Upper lobe of right lung (tissue), 1 donor: ENCODE measurements at places on chromosomes 3 and 15.

DNA sequence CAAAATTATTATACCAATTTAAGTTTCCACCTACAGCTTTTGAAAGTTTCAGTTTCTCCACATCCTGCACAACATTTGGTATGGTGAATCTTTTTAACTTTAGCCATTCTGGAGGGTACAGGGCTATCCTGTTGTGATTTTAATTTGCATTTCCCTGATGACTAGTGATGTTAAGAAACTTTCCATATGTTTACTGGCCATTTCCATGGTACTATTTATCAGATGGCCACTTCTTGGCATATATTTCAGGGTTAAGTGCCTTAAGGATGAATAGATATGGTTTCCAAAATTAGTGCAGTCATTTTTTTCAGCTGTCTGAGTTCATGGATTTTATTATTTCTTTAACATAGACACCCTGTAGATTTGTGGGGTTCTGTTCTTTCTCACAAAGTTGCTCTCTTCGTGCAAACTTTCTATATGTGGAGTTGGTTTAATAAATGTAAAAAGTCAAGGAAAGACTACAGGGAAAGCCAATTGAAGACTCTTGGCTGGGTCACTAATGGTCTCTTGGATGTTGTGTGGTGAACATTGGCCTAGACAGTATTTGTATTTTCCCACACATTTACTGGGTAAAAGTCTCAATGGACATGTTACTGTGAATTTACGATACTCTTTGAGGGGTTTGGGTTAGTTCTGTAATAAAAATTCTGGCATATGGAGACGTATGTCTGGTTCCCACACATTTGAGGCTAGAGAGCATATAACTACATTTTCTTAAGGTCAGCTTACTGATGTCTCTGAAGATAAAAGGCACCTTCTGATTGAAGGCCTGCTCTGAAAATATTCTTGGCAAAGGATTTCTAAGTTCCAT, 147.5 kb upstream of the PDZRN3 start:
- DNase-seq = no peak

DNA sequence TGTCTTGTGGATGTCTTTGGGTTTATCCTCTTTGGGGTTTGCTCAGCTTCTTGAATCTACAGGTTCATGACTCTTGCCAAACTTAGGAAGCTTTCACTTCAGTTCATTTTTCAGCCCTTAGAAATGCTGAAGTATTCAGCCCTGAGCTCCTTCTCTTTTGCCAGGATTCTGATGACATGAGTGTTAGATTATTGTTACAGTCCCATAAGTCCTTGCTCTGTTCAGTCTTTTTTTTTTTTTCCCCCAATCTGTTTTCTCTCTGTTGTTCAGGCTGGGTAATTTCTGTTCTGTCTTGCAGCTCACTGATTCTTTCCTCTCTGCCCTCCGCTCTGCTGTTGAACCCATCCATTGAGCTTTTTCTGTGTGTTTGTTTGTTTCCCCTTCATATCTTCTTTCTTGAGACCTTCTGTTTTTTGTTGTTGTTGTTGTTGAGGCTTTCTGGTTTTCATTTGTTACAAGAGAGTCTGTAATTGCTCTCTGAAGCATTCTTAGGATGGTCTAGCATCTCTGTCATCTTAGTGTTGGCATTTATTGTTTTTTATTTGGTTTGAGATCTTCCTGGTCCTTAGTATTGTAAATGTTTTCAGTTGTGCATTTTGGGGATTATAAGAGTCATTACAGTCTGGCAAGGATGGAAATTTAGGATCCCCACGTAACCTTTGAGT, 18.4 kb downstream of the LRCH3 start:
- DNase-seq = no peak

GRCh38 chr15:101316529-101316928, 21.5 kb upstream of the SNRPA1 start:
- DNase-seq = peak; percentile 29

DNA sequence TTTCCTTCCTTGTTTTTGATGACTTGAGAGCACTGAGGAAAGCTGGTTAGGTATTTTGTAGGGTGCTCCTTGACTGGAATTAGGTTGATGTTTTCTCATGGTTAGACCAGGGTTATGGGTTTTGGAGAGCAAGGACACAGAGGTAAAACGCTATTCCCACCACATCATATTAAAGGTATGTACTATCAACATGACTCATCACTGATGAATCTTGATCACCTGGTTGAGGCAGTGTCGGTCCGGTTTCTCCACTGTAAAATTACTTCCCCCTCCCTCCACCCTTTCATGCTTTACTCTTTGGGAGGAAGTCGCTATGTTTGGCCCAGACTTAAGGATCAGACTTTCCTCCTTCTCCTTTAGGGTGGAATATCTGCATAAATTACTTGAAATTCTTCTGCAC, 201.6 kb downstream of the EDEM1 start:
- DNase-seq = no peak

DNA sequence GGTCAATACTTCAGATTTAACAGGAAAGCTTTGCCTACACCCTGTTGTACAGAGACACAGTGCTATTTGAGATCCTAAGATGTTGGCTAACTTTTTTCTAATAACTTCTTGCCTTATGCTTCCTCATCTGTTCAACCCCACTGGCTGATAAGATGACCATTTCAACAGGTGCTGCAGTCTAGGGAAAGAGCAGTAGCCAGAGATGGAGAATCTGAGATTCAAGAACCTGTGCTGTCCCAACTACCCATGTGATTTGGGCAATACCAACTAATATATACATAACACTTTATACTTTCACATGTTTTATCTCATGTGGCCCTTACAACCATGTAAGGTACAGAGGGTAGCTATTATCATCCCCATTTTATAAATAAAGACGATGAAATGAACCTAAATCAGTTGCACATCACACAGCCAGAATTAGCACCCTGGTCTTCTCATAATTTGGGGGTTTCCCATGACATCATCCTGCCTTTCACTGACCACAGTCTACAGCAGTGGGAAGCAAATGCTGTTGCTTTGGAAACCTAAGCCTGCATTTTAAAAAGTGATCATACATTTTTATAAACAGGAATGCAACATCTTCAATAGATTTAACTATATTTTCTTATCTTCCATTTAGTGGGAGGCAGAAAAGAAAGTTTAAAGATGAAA, 9.7 kb downstream of the TTC23 start:
- DNase-seq = no peak

GRCh38 chr3:36871379-36872126, 73.3 kb downstream of the TRANK1 start:
- DNase-seq = no peak

DNA sequence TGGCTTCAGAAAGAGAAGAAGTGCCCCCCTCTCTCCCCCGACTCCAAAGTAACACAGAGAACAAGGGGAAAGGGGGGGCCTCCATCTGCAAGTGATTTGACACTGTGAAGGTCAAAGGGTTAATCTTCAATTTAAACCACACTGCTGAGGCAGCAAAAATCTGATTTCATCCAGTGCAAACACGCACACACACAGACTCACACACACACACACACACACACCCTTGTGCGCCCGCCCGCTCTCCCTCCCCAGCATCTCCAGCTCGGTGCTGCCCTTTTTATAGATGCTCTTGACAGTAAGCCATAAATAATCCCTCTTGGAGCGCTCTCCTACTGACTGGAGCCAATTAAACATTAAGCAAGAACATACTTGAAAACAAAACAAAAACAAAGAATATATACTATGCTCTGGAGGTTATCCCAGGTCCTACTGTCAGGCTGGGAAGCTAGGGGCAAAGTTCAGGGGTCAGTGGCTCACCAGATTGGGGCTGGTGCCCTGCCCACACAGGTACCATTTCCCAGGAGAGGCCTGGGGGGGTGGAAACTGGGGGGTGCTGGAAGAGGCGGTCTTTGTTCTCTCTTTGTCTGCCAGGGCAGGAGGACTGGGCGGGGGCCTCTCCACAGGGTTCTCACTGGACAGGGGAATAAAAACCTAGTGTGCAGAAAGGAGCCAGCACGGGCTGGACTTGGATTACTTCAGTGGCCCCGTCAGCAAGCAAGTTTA, 16.3 kb downstream of the BMF start:
- DNase-seq = peak; percentile 74

GRCh38 chr15:78034495-78035191, 42.9 kb downstream of the TBC1D2B start:
- peak; percentile 77 for DNase-seq

GRCh38 chr15:26391567-26392194, 381.2 kb downstream of the GABRB3 start:
- no peak for DNase-seq

GRCh38 chr3:59895972-59896371, 846.1 kb upstream of the CFAP20DC start:
- DNase-seq = no peak

GRCh38 chr3:171850960-171851659, 8.0 kb downstream of the TMEM212 start:
- no peak for DNase-seq

DNA sequence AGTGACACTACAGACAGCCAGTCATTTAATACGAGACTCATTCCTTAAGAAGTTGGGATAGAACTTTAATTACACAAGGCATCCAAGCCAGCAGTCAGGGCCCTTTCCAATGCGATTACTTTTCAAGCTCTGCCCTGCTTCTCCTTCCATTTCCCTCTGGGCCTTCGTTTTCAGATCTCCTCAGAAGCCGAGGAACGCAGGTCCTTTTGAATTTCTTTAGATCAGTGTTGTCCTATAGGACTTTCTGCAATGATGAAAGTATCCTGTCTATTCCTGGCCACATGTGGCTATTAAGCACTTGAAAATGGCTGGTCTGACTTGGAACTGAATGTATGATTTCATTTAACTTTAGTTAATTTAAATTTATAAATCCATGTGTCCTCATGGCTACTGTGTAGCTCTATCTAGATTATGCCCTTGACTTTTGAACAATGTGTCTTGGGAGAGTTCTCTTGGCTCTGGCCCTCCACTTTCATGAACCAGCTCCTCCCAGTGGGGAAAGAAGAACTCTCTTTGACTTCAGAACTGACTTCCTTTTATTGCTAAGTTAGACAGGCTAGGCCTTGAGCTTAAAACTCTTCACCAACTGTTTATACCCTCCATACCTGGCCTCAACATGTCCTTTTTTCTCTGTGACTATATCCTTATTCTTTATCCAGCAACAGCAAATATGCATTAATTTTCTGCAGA, 22.6 kb downstream of the TGFBR2 start:
- DNase-seq = no peak

GRCh38 chr3:121817753-121818152, 17.1 kb downstream of the IQCB1 start:
- no peak for DNase-seq

GRCh38 chr15:66196602-66197001, 56.9 kb downstream of the MEGF11 start:
- DNase-seq = no peak

GRCh38 chr15:68638953-68639515, 60.2 kb downstream of the CORO2B start:
- peak; percentile 26 for DNase-seq

DNA sequence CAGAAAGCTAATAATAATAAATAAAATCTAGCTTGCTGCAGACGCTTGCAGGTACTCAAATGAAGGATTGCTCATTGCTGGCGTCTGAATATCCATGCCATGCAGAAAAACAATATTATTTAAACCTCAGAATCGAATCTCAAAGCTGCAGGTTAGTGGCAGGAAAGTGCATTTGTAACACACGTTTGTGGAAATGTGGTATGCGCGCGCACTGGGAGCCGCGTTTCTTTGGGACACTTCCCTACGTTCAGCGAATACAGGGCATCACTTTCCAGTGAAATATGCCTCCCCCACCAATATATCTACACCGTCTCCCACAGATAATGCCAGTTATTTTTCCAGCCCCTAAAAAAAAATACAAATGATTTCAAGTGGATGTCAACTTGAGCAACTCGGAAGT, 37.1 kb downstream of the ZIC4 start:
- DNase-seq = no peak

GRCh38 chr15:64398575-64398974, 10.9 kb downstream of the TRIP4 start:
- no peak for DNase-seq

GRCh38 chr15:74268020-74268419, 31.9 kb downstream of the CCDC33 start:
- DNase-seq = no peak

- no peak for DNase-seq
These were observed 142.6 kb downstream of the PLCH1 start for GRCh38 chr3:155602307-155602706.

- DNase-seq = no peak
These were observed 100.1 kb upstream of the PLSCR5 start for GRCh38 chr3:146705225-146705624.

DNA sequence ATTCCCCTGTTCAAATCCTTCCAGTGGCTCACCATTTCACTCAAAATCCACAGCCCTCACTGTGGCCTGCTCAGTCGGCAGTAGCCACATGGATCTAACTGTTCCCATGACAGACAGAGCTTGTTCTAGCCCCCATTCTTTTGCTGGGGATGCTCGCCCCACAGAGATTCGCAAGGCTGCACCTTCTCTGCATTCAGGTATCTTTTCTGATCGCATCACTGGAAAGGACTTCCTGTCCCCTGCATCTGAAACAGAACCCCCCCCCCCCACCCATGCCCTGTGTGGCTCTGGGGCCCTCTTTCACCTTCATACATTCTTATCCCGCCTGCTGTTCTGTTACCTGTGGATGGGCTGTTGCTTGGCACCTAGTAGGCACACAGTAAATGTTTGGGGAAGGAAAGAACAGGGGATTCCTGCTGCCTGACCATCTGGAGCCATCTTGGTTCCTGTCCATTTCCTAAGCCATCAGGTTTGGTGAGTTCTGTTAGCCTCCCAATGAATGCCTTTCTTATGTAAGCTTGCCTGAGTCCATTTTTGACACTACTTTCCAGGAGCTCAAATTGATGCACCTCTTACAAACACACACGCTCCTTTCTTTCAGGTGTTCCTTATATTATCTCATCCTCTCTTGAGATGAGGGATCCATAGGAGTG, 42.9 kb upstream of the PGPEP1L start:
- peak; percentile 25 for DNase-seq

GRCh38 chr3:35635926-35636683, 3.2 kb upstream of the ARPP21 start:
- DNase-seq = no peak

DNA sequence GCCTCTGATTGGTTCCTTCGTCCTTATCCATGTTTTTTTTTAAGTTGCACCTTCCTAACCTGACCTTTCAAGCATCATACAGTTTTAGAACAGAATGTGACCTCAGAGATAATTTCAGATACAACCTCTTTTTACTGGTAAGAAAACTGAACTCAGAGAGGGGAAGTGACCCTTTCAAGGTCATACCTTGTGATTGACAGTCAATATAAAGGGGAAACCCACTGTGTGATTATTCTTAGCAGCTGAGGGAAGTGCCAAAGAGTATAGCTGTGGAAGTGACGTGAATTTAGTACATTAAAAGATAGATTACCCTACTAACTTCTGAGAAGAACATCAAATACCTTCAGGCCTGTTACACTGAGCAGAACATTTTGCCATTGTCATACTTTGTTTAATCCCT, 319.4 kb downstream of the NEK10 start:
- DNase-seq = no peak

GRCh38 chr3:143677430-143677829, 170.8 kb downstream of the SLC9A9 start:
- DNase-seq = no peak
